ENCODE measurements at places on chromosomes 1 and 21.

- peak; percentile 76 for DNase-seq
Observed at GRCh38 chr1:201792534-201793305, 36.2 kb upstream of the IPO9 start.

DNA sequence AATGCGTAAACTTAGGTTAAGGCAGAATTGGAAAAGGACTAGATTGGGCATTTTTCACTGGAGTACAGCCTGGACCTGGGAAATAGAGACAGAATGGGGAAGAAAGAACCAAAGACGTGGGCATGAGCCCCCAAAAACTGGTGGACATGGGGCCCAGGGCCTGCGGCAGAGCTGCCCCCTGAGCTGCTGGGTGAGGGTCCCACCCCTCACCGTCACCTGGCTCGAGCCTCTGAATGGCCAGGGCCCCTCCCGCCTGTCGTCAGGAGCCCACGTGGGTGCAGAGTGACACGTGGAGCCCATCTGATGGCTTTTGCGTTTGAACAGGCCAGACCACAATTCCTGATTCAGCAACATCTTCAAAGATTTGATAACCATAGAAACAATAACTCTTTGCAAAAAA lies 360.9 kb upstream of the VAMP3 start:
- DNase-seq: no peak

- no peak for DNase-seq
Observed at GRCh38 chr1:17047924-17048323, 5.9 kb downstream of the SDHB start.

- DNase-seq: no peak
Observed at GRCh38 chr1:2979191-2980072, 41.8 kb upstream of the ACTRT2 start.

- DNase-seq: no peak
Observed at GRCh38 chr1:208083715-208084085, 160.5 kb downstream of the PLXNA2 start.

Measured in LNCaP clone FGC (cell line).